Activated CD4-positive, CD25-positive, alpha-beta regulatory T cell treated with anti-CD3 and anti-CD28 coated beads, Interleukin-2, amount 50 U/mL, for 72 hours (primary cell): ENCODE measurements at places on chromosomes 2 and 18.

DNA sequence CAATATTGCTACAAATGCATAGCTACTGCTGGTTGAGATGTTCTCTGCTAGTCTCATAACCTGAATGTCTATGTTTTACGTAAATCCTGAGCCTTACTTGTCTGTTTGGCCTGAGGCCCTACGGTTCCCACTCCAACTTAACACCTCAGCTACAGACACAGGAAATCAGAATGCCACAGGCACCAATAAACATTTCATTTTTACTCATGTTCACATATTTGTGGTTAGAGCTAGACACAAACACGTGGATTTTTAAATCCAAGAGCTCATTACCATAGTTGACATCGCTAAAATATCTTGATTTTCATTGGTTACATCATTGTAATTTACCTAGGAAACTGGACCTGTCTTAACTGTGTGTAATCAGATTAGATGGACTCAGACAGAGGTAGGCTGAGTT lies 263.8 kb upstream of the CDH19 start:
- no peak for DNase-seq

GRCh38 chr2:75199428-75200011 lies at the start of gene TACR1:
Gene TACR1, minus strand, starts transcription at chr2:75199520. Its CDS starts 586 bp downstream, at chr2:75198934.
- no peak for DNase-seq

DNA sequence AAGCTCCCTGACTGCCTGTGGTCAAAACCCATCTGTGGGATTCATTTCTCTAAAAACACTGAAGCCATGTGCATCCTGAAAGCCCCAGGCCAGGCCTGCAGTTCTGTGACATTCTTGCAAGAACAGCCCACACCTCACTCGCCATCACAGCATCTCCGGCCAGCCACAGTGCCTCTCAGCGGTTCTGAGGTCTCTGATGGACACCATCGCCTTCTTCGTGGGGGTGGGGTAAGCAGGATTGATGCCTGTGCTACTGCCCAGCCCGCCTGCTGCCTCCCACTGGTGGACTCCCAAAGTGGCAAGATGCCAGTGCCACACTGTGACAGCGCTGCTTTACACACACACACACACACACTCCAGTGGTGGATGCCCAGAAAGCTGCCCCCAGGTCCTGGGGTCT lies 5.2 kb upstream of the PRLH start:
- no peak for DNase-seq

GRCh38 chr2:85596486-85597143 lies 1.1 kb downstream of the RNF181 start:
- no peak for DNase-seq

DNA sequence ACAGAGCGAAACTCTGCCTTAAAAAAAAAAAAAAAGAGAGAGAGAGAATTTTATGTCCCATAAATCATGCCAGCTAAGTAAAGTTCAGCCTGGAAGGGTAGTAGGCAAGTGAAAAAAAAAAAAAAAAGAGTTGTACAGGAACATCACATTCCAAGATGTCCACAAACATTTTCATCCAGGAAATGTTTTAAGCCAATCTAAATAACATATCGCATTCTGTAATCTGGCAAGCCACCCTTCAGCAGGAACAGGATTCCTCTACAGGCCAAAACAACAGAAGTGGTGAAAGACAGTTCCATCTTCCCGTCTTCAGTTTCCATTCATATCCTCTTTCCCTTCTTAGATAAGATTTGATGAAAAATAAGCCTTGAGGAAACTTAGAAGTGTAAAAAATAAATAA lies 1108.1 kb upstream of the DDX18 start:
- no peak for DNase-seq

DNA sequence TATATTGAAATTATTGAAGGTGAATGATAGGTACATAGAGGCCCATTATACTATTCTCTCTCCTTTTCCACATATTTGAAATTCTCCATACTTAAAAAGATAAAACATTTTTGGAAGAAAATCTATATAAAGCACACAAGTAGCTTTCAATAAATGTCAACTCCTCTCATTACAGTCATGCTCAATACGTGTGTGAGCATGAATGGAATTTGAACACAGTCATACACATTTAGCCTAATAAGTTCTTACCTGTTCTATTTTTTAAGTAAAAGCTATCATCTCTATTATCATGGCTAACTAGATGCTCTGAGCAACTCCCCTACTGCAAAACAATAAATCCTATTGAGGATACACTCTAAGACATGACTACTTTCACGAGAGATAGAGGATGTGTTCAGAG lies 41.9 kb upstream of the SPATS2L start:
- no peak for DNase-seq

DNA sequence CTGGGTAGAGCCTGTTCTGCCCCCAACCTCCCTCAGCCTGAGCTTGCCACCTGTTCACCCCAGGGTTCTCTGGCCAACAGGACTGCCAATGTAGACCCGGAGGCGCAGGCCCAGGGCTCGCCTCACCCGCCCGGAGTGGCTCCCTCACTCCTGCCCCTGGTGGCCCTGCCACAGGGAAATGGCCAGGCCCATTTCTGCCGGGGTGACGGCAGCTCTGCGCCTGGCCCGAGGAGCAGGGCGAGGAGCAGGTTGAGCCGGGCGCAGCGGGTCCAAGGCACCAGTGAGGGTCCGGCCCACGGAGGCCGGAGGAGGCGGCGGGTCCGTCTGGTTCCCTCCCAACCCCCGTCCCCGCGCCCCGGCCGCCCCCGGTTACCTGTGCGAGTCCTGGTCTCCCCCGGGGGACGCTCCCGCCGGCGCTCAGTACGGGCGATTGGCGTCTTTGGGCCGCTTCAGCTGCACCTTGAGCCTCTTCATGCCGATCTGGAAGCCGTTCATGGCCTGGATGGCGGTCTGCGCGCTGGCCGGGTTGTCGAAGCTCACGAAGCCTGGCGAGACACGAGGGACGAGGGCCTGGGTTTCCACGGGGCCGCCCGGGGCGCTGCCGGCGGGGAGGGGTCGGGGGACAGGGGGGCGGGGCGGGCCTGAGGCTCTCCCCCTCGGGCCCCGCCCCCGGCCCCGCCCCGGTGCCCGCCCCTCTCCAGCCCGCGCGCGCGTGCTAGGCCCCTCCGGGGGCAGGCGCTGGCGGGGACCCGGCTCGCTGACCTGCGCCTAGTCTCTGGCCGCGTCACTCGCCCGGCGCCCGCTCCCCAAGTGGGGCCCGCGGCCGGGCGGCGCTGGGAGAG lies 312.0 kb downstream of the CELF4 start:
- no peak for DNase-seq

DNA sequence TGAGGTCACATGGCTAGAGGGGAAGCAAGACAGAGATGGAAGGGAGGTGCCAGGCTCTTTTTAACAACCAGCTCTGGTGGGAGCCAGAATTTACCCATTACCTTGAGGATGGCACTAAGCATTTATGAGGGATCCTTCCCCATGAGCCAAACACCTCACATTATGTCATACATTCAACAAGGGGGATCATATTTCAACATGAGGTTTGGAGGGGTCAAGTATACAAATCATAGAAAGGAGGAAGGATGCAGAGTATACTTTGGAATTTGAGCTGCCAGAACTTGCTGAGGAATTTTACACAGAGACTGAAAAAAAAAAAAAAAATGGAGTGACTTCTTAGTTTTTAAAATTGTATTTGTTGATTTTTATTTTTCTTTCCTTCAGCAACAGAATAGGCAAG lies 891.4 kb downstream of the CCDC85A start:
- no peak for DNase-seq

DNA sequence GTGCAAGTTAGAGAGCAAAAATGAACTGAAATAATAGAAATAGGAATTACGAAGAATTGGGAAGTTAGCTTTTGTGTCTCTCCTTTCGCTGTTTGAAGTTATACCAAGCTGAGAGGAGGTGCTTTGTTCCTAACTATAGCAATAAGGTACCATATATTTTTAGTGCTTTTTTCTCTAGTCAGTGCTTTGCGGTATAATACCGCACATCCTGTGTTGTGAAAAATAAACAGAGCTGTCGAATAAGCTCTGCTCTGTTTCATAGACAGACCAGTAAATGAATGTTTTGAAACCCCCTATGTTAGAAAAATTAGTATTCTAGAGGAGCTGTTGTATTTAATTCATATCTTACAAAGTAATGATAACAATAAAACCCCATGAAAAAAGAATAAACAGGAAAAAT lies 130.8 kb downstream of the MAP4K4 start:
- DNase-seq: no peak
